MV-4-11 (cell line): ENCODE measurements at places on chromosomes 6 and 20.

- DNase-seq: no peak
Observed at GRCh38 chr6:144335311-144335861, 50.3 kb downstream of the UTRN start.

GRCh38 chr6:148398678-148399077 is 56.0 kb downstream of the SASH1 start:
- no peak for DNase-seq

DNA sequence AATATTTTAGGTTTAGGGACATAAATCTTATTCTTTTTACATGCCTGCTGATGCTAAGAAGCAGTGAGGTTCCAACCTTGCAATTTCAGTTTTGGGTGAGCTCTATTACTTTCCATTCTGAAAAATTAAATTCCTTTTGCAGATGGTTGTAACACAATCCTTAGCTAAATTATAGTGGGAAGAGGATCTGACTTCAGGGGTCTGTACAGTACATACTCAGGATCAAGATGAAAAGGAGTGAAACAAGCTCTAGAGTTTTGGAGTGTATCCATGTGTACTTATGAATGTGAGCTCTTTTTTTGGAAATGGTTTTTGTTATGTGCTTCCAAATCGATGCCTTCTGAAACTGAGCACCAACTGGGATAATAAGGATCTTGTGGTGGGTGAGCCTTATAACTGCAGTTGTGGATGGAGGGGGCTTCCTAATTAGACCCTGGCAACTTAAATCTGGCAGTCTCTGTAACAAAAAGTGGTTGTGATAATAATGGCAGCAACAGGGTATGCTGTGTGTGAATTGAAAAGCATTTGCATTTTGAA is 218.8 kb upstream of the MAP3K7 start:
- no peak for DNase-seq

- DNase-seq: no peak
Observed at GRCh38 chr6:35028781-35029769, 112.1 kb downstream of the TCP11 start.

DNA sequence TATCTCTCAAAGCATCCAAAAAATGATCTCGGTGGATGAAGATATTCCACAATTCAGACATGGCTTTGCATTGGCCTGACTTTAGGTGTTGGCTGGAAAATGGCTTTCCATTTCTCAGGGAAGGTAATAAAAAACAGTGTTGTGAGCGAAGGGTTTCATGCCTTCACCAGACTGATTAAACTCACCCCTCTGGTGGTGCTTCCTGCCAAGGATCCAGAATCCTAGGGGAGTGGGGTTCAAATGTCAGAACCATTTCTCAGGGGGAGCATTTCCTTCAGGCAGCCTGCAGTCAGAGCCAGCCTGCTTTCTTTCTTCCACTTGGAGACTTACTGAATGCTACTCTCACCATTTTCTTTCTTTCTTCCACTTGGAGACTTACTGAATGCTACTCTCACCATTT is 45.7 kb upstream of the SMIM28 start:
- no peak for DNase-seq

- peak; percentile 87 for DNase-seq
Observed at GRCh38 chr20:51419231-51419630, 123.3 kb downstream of the NFATC2 start.

DNA sequence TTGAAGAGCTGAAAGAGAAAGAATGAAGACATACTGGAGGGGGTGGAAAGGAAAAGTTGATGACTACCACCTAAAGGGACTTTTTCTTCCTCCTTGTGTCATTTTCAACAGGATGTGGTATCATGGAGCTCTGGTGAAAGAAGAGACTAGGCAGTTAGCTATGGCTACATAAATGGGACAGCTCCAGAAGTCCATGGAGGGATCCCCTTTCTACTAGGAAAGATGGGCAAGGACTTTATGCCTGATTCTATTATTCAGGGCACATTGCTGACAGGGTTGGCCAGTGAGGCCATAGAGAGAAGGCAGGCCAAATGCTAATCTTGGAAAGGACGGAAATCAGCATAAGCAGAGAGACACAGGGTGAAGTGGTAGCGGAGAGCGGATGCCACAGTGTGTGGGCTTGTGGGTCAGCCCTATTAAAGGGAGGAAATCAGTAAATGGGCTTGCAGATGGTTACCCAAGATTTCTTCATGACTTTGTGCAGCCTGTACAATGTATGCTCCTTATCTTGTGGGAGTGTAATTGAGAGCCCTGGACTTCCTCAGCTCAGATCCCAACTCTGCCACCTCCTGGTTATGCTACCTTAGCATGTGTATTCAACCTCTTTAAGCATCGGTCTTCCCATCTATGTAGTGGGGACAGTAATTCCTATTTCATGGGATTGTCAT is 77.4 kb upstream of the TMEM170B start:
- DNase-seq: peak; percentile 89

- no peak for DNase-seq
Observed at GRCh38 chr6:133040803-133041419, 200.2 kb upstream of the EYA4 start.
